ENCODE measurements at places on chromosomes 3 and 15. TPM values are rescaled to one million over a fixed set of nuclear protein-coding genes. Genes with fewer than 3 reads are reported as not detected.

GRCh38 chr3:14569474-14570000, 29.4 kb upstream of the GRIP2 start:
- no peak for DNase-seq

DNA sequence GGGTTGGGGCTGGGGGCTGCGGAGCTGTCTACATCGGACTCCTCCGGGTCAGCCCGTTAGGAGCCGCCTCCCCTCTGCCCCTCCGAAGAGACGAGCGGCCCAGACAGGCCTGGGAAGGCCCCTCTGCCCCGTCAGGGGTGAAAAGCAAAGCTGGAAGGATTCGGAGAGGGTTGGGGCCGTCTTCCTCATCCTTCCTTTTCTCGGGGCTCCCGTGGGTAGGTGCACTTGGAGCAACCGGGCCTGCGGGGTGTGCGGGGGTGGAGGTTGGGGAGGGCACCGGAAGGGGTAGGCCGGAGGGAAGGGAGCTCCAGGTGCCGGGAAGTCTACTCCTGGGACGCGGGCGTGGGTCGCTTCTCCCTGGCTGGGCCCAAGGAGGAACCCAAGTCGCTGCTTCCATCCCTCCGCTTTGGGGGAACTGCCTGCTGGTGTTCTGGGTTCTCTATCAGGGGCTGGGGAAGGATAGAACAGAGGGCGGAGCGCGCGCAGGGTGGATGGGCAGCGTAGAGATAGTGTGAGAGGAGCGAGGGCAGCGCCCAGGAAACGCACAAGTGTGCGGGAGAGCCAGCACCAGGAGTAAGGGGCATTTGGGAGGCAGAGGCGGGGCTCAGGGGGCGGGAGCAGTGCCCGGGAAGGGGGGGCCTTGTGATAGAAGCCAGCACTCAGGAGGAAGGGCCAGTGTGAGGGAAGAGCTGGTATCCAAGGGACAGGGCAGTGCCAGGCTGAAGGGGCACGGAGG, 590 bp downstream of the POLR2H start:
- DNase-seq, result no peak

The FRMD5 gene
- polyA plus RNA-seq, result 1.7 TPM

The RBM6 gene
- polyA plus RNA-seq, result 158 TPM

The CGNL1 gene
- 20.9 TPM for polyA plus RNA-seq

DNA sequence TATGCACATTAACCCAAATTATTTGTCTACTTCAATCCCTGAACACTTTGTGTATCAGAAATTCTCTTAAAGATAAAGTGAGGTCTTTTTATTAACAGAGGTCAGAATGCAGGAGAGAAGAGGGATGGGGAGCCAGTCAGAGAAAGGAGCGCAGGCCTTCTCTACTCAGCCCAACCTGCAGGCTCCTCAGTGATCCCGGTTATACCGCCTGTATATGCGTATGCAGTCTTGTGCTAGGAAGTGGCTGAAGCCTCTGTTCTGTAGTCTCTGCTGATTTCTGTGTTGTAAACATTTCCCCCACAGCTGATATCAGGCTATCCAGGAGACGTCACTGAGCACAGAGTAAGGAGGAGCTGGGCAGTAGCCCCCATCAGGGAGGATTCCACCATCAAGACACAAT, 57.9 kb downstream of the ABHD5 start:
- no peak for DNase-seq

DNA sequence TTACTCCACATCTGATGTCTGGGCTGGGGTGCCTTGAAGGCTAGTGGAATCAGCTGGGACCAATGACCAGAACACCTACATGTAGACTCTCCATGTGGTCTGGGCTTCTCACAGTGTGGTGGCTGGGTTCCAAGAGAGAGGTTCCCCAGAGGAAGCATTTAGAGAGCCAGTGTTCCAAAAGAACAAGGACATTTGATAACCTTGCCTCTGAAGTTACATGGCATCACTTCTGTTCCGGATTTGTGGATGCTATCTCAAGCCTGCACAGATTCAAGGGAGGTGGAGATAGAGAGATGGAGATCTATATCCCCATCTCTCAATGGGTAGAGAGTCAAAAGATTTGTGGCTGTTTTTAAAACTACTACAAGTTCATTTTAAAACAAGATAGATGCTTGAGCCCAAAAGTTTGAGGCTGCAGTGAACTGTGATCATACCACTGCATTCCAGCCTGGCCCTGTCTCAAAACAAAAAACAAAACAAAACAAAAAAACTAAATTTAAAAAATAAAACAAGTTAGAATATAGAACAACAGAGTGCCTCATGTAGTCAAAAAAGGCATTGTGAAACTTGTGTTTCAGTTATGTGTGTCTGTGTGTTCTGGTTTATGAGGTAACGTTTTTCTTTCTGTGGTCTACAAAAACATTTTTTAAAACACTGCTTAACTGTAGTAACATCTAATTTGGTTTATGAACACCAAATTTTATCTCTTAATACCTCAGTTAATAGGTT, 44.8 kb downstream of the PDE8A start:
- no peak for DNase-seq

The CPNE9 gene
- 0.27 TPM for polyA plus RNA-seq

GRCh38 chr3:27022096-27022761, 347.0 kb downstream of the NEK10 start:
- no peak for DNase-seq

DNA sequence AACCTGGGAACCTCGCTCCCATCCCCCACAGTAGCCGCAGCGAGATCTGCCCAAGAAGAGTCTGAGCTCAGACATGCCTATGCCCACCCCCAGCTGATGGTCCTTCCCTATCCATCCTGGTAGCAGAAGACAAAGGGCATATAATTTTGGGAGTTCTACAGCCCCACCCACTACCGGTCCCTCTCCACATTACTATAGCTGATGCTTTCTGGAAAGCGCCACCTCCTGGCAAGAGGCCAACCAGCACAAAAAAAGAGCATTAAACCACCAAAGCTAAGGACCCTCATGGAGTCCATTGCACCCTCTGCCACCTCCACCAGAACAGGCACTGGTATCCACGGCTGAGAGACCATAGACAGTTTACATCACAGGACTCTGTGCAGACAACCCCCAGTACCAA, 168.4 kb downstream of the MEGF11 start:
- no peak for DNase-seq

The GOLGA8S gene
- polyA plus RNA-seq, result 1.5 TPM

DNA sequence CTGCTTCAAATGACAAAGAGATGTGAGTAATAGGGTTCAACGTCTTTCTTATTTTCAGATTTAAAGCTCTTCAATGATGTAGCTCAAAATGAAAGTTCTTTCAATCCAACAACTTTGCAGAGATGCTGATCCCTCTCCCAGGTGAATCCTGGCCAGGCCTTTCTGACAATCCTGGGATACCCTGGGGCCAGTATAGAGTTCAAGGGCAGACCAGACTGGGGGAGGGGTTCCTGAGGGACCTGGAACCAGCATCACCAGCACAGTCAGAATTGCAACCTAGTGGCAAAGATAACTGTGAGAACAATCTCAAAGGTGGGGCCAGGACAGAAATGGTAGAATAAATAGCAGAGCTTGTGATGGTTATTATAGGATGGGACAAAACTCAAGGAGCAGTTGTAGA, 19.7 kb upstream of the NCK1 start:
- DNase-seq, result no peak

DNA sequence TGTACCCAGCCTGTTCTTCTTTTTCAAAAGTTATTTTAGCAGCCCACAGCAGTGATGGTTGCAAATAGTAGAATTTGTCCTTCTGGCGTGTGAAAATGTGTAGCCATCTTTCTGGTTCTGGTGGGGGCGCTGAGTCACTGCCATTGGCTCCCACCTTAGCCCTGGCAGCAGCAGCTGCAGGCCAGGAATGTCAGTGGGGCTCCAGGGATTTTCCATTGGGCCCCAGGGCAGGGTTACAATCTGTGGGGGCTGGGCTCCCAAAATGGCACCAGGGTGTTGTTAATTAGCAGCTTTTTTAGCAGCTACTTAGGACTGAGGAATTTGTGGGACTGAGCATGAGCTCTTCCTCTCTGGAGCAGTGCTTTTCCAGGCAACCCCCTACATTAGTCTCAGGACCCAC, 38.9 kb downstream of the TOPAZ1 start:
- no peak for DNase-seq

Data from right lung (tissue), 10 donors.